ENCODE measurements at places on chromosomes 6 and 20. TPM values are rescaled to one million over a fixed set of nuclear protein-coding genes. Genes with fewer than 3 reads are reported as not detected.

DNA sequence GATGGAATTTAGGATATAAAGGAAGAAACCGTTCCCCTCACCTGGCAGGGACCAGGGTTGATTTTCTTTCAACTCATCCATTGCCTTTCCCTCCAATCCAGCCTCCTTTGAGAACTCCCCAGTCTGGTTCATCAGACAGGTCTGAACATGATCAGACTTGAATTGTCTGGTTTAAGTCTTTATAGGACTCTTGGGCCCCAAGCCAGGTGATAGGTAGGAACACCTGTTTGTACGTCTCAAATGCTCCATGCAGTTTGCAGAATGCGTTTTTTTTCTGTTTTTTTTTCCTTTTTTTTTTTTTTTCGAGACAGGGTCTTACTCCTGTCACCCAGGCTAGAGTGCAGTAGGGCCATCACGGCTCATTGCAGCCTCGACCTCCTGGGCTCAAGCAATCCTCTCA is 4.1 kb upstream of the CEP250 start:
- DNase-seq = no peak

DNA sequence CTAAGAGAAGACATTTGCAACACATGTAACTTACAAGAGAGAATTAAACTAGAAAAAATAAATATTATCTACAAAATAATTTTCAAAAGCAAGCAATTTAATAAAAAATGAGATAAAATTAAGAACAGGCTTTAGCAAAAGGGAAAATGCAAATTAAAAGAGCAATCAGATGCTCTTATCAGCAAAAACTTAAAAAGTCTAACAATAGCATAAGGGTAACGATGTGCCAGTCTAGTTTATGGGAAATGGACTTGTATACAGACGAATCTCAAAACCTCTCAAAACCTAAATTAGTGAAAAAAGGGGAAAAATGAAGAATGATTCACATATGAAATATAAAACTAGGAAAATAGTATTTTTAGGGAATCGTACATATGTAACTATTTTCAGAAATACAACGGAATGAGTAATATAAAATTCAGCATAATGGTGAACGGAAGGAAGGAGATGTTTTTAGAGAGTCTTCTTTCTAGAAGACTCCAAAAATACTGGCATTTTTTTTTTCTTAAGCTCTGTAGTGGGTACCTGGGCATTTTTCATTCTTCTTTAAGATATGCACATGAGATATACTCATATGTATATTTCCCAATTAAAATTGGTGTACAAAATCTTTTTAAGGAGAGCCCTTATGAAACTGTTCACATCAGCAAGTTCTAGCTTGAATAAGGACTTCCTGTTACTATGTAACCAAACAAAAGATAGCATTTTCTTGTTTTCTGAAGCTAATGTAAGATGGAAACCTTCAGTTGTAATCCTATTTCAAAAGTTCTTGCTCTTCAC is 927 bp upstream of the MANEA start:
- peak; percentile 6 for DNase-seq

GRCh38 chr20:4959592-4959991 is 41.7 kb downstream of the SLC23A2 start:
- DNase-seq = peak; percentile 87

Gene HLA-A
- total RNA-seq = 1,042 TPM

Gene EIF6
- 434 TPM for total RNA-seq

All from RPMI7951 (cell line).